Body of pancreas (tissue), 4 donors: ENCODE measurements at places on chromosomes 6 and 20. TPM values are rescaled to one million over a fixed set of nuclear protein-coding genes. Genes with fewer than 3 reads are reported as not detected.

DNA sequence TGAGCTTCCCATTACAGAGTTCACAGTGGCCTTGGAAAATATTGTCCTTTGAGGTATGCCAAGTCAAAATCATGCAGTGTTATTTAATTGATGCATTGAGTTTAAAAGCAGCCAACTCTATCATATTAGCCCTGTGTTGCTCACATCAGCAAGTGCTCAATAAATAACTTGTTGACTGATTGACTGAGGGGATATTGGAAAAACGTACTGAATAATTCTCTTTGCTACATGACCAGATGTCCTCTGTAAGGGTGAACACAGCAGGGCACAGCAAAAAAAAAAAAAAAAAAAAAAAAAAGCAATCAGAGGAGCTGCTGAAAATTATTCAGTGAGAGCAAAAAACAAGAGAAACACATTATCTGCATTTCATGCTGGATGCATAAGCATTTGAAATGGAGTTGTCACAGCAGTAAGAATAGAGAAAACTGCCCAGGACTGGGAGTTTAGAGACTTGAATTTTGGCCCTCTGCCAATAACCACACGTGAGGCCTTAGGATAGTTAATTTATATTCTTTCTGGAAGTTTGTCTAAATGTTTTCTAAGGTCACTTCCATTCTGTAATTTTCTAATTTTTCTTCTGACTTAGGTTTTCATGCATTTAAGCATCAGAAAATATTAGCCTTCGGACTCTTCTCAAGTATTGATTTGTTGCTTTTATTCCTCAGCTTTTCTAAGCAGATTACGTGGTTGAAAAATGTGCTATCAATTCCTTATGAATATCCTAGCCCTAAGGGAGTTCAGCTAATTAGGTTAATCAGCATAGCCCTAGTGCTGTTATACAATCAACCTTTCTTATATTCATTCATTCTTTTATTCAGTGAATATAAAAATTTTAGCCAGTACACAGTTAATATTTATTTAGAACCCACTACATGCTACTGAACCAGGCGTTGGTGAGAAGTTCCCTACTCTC lies 246.8 kb upstream of the STXBP5 start:
- no peak for DNase-seq

- DNase-seq, result no peak
Measured at GRCh38 chr6:154661768-154662167, 71.4 kb upstream of the SCAF8 start.

DNA sequence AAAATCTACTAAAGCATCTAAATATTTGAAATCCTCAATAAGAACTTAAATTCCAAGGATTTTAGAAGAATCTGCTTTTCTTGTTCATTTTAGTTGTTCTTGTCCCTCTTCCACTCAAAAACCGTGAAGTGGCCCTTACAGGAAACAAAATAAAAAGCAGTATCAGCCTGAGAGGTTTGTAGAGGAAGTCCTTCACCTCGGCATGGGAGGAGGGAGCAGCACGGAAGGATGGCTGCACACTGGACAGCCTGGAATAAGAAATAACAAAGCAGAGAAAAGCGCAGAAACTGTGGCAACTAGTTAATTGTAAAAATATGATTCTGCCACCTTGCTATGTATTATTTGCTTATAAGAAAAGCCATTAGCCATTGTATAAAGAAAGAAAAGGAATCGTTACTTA lies 46.1 kb downstream of the RALGAPA2 start:
- no peak for DNase-seq

DNA sequence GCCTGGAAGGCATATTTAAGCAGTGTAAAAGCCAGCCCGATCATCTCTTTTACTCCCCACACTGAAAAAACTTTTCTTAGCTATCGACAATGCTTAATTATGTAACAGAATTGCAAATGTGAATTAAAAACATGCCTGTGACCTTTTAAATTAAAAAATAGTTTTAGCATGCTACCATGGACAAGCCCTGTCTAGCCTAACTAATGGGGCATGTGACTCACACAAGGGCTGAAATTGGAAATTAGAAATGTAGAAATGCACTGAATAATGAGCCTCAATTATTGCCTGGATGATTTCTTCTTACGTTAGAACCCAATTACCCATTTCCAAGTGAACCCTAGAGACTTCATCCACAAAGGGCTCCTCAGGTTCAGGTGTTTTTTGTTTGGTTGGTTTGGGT lies 82.7 kb downstream of the SIM1 start:
- no peak for DNase-seq

DNA sequence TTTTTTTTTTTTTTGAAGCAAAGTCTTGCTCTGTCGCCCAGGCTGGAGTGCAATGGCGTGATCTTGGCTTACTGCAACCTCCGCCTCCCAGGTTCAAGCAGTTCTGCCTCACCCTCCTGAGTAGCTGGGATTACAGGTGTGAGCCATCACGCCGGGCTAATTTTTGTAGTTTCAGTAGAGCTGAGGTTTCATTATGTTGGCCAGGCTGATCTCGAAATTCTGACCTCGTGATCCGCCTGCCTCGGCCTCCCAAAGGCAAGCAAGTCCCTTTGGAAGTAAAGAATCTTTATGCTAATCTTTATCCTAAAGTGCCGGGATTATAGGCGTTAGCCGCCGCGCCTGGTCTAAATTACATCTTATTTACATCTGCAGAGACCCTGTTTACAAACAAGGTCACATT lies 1.5 kb downstream of the PSMG4 start:
- DNase-seq, result no peak

- no peak for DNase-seq
Measured at GRCh38 chr6:6179858-6180623, 140.4 kb downstream of the F13A1 start.

Gene AGER
- 3.0 TPM for total RNA-seq

Gene GABRR2
- 1.3 TPM for total RNA-seq

Gene WFDC2
- total RNA-seq, result 11.9 TPM

Gene MAPK14
- total RNA-seq, result 30.3 TPM
